ENCODE measurements at places on chromosomes 6 and 20.

DNA sequence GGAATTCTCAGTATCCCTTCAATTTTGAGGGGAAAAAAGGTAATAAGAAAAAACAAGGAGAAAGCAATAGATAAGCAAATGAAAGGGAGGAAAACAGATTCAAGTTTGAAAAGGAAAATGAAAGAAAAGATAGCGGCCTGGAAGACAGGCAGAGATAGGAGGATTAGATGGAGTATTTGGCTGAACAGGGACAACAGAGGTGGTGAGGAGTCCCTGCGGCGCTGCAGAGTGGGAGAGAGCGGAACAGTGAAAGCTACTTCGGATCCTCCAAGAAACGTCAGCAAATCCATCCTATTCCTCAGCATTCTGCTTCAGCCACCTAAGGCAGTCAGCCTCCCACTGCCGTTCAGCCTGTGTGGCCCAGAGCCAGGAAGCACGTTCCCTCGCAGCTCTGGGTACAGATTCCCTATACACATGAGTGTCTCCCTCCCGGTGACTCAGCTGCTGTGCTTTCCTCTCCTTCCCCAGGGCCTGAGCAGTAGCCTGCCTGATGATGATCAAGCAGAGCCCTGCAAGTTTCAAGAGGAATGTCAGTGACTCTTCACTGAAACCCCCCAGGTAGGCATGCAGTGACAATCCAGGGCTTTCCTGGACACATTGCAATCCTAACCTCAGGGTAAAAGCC lies 43.4 kb upstream of the CDYL start:
- DNase-seq, result no peak

GRCh38 chr6:141486942-141487341 lies 645.8 kb upstream of the GJE1 start:
- DNase-seq, result no peak

DNA sequence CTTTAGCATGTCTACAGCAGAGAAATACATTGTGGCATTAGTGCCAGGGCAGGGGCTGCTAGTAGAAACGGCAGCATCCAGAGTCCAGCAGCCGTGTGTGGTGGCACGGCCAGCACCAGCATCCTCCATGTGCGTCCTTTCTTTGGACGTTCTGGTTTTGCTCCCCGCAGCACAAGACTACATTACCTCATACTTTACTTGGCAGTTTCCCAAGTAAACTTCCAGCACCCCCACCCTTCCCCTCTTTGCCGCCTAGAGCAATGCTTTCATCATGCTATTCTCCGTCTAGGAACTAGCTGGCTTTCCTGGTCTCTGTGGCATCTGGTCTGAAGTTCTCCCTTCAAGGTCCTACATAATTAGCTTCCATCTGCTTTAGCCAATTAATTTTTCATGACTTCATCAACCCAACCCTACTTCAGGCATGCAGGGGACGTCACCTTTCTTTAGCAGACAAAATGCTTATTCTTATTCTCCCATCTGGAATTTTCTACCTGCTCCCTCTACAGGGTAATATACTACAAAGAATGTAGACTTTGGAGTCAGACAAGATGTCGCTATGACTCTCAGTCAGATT lies 67.6 kb downstream of the BLOC1S5 start:
- peak; percentile 31 for DNase-seq

GRCh38 chr20:48760403-48760983 lies 67.3 kb downstream of the PREX1 start:
- DNase-seq, result no peak

GRCh38 chr20:41989935-41990635 lies 371.9 kb upstream of the CHD6 start:
- DNase-seq, result no peak

DNA sequence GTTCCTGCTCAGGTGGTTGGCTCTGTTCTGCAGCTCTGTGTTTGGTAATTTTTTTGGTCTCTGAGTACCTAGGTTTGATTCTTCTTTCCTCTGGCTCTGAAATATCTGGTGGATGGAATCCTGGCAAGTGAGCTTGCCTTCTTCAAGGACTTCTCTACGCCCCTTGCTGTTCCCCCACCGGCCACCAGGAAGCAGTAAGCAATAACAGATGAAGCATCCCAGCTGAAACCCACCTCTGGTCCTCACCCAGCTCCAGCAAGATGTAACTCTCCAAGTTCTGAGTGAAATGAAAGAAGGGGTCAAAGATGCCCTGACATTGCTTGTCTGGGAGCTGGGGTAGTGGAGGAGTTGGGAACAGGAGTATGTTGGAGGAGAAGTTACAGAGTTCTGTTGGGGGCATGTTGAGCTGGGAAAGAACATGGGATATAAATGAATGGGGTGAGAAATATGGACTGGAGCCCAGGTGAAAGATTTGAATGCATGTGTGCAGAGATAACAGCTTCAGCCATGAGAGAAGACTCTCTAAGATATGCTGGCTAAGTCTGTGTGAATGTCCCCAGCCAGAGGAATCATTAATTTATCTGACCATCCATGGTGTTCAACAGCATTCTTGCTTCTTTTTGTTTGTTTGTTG lies 51.3 kb upstream of the GLP1R start:
- peak; percentile 71 for DNase-seq

DNA sequence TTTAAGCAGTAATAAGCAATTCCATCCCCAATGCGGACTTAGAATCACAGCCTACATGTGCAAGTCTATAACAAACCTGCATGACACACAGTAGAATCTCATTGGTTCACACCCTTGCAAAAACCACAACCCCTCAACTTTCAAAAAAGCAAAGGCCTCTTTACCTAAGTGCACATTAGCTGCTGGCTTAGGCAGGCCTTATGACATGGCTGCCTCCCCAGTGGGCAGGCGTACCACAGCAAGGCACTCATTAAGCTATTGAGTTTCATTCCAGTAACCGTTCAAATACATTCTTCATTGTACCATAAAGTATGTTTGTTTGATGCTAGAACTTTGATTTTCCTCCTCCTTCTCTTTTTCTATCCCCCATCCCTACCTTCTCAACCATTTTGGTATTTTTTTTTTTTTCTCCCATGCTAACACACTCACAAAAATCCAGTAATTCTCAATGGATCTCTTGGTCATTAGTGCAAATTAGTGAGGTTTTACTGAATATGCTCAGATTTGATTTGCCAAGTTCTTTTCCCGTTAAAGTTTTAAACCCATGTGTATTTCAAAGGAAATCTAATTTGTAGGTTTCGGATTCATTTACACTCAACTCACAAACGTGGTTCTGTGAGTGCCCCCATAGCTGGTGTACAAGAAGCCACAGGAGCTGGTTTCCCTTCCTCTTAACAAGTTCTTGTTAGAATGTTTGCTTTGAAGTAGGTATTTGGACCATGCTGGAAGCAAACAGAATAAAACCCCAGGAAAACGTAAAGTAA lies 460.4 kb upstream of the RUNX2 start:
- DNase-seq, result no peak

DNA sequence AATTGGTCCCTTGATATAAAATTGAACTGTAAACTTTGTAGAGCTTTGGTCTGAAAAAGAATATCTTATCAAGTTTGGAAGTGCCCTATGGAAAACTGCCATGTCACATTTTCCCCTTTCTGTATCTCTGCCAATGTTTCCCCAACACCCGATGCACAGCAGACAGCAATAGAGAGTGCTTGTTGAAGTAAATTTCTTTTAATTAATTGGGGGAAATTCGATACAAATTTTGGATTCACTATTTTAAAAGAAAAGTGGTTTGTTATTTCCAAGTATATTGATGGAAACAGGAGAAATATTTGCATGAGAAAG lies 208.1 kb downstream of the OGFRL1 start:
- no peak for DNase-seq

DNA sequence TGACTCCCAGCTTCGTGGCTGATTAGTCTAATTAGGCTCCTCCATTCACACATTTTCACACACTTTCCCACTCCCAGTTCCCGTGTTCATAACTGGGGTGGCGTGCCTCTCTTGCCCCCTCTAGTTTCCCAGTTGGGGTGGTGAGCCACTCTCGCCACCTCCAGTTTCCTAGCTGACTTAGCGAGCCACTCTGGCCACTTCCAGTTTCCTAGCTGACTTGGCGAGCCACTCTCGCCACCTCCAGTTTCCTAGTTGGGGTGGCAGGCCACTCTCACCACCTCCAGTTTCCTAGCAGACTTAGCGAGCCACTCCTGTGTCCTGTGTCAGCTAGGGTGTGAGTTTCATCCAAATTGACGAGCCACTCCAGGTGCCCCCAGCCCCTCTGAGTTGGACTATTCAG lies 7.4 kb upstream of the GMPR start:
- DNase-seq, result no peak

GRCh38 chr6:133741375-133741861 lies 147.5 kb upstream of the TCF21 start:
- peak; percentile 41 for DNase-seq

GRCh38 chr20:54148947-54149764 lies 24.6 kb downstream of the CYP24A1 start:
- DNase-seq, result no peak

DNA sequence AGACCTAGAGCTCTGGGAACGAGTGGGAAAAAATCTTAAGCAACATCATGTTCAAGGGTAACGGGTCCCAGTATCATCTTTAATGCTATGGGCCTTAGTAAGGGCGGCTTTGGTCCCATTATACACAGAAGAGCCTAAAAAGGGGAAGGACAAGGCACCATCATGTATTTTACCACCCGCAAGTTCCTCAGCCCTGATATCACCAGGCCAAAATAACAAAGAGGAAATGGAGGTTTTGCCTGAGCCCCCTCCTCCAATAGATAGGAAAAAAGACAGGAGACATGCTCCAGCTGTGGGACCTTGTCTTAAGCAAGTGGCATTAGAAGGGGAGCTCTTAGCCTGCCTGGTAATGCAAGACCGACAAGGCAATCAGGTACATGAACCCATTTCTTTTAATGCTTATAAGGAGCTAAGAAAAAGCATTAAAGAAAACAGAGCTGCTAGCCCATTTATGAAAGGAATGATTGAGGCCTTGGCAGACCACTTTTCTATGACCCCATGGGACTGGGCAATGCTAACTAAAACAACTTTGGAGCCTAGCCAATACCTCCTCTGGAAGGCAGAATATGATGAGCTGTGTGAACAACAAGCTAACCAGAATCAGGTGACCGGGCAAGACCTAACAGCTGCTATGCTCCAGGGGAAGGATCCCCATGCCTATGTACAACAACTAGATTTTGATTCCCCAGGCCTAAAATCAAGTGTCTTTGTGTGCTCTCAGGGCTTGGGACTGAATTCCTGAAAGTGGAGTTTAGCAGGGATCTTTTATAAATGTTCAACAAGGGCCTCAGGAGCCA lies 23.2 kb downstream of the HLA-DPA1 start:
- DNase-seq, result no peak

- no peak for DNase-seq
Observed at GRCh38 chr6:111842271-111842822, 30.9 kb downstream of the FYN start.

- no peak for DNase-seq
Observed at GRCh38 chr6:129795261-129795660, 65.9 kb downstream of the TMEM244 start.

GRCh38 chr20:44085616-44086434 lies 101.2 kb downstream of the JPH2 start:
- DNase-seq, result no peak

GRCh38 chr6:49225471-49225870 lies 237.6 kb downstream of the MMUT start:
- no peak for DNase-seq

All from HEK293T (cell line).